Motor neuron (in vitro differentiated cells): ENCODE measurements at places on chromosomes 2 and 18.

- ATAC-seq, result no peak
Observed at GRCh38 chr2:200242570-200242969, 63.9 kb upstream of the SPATS2L start.

- no peak for ATAC-seq
Observed at GRCh38 chr18:62537946-62538345, 15.1 kb downstream of the ZCCHC2 start.

GRCh38 chr18:6018671-6019070 is 123.3 kb upstream of the TMEM200C start:
- ATAC-seq, result no peak

GRCh38 chr2:212957624-212958023 is 193.8 kb downstream of the IKZF2 start:
- no peak for ATAC-seq

DNA sequence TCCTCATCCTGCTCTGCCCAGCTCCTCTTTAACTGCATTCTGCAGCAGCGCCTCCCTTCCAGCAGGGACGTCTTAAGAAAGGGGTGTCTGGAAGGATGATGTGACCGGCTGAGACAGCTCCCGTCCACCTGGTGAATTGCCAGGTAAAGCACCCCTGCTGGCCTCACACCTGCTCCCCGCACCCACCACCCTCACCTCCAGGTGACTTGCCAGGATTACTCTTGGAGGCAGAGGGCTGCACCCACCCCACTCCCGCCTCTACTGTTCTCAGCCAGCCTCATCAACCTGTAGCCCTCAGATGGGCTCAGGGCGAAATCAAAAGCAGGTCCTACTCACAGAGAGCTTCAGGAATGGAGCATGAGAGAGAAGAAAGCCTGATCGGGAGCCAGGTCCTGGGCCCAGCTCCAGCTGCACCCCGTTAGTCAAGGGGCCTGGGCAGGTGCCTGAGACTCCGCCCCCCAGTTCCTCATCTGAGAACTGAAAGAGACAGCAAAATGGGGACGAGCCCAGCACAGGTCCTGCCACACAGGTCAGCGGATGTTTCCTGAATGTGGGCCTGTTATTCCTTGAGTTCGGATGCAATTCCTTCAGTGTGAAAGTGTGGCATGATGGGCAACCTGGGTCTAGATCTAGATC is 5.6 kb downstream of the ADRA2B start:
- ATAC-seq, result no peak
